ENCODE measurements at places on chromosomes 4 and X.

GRCh38 chr4:57214654-57215411 lies 104.6 kb upstream of the IGFBP7 start:
- no peak for DNase-seq

GRCh38 chr4:59091146-59092142 lies 1981.3 kb upstream of the IGFBP7 start:
- no peak for DNase-seq

GRCh38 chr4:24278693-24279092 lies 305.7 kb downstream of the DHX15 start:
- DNase-seq: no peak

- no peak for DNase-seq
These were observed 52.1 kb downstream of the PWWP3B start for GRCh38 chrX:106220177-106220576.

GRCh38 chrX:68789966-68790365 lies 38.9 kb upstream of the EFNB1 start:
- DNase-seq: no peak

- peak; percentile 51 for DNase-seq
These were observed 174.5 kb downstream of the NSUN7 start for GRCh38 chr4:40924096-40924792.

DNA sequence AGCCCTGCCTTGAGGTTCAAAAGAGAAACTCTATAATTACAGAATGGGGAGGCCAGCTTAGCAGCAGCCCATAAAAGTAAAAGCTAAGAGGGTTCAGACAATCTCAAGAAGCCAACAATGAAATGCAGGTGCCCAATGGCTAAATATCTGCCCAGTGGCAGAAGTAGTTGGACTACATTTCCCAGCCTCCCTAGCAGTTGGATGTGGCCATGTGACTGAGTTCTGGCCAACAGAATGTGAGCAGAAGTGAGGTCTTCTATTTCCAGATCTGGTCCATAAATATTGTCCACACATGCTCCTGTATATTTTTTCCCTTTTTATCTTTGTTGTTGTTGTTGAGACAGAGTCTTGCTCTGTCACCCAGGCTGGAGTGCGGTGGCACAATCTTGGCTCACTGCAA lies 127.9 kb upstream of the NHS start:
- no peak for DNase-seq

- DNase-seq: no peak
These were observed 467.8 kb downstream of the PCDH7 start for GRCh38 chr4:31187979-31188378.

DNA sequence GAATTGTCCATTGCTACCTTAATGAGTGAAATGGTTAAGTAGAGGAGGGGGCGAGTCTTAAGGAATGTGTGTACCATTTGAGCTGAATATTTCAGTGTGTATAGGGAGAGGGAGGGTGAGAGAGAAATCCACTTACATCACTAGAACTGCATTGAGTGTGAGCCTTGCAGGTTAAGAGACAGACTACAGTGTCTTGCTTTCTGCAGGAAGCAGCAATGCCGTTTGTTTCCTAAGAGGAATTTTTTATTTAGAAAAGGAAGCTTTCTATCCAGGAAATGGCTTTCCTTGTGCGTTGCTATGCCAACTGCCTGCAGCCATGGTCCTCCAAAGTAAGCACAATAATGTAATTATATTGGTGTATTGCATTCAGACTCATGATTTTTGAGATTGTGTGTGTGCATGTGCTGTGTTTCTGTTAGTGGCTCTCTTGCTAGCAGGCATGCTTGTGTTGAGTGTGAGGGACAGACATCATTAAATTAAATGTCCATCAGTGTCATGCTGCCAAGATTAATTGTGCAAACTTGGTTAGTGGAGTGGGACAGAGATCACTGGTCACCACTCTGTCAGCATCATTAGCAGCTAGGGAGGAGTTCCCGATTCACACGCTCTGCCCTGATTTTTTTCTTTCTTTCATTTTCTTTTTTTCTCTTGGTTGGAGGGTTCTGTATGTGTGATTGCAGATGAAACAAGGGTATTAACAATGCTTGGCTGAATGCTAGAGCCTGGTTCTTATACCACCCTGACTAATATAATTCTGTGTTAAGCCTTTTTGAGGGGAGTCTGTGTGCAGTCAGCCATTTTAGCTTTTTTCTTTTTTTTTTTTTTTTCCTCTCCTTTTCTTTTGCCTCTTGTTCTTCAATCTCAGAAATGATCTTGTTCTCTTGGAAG lies 164.3 kb downstream of the RAPGEF2 start:
- no peak for DNase-seq

- DNase-seq: no peak
These were observed 42.5 kb downstream of the MAMLD1 start for GRCh38 chrX:150405576-150405975.

DNA sequence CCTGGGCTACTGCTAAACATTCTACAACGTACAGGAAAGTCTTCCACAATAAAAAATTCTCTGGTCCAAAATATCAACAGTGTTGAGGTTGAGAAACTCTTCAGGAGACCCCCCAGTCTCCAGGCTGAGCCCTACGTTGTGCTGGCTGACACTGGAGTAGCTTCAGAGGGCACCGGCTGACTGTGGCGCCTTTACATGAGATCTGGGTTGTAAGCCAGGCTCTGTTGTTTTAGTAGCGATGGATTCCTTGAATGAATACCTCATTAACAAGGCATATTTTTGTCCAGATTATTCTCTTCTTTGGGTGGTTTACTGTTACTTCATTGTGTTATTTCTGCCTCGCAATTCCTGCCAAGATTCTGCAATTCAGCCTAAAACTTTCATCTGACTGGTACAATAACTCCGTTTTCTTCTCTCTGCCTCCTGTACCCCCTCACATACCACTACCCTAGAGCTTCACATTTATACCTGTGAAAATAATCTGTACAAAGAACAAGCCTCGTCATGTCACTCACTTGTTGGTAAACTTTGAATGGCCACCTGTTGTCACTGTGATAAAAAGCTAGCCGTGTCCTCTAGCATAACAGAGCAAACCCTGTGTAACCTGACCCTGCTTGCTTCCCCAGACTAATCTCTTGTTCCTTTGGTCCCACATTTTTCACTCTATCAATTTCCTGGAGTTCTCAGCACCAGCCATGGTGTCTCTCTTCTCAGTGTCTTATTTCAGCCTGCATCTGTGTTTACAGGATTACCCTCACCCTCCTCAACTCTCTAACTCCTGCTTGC lies 1476.1 kb upstream of the TENM3 start:
- no peak for DNase-seq

DNA sequence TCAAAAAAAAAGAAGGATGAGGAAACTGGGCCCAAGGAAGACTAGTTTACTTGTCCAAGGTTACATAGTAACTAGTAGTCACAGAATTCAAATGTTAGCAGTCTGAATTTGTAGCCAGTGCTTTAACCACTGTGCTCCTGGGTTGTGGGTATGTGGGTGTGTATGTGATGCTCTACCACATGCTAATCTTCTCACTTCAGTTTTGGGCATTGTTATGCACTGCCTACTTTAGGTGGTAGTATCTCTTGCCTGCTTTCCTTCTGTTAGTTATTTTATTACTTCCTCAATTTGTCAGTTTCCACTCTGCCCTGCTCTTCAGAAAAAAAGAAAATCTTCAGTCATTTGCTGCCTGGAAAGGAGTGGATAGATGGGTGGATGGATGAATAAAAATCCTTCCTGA lies 219.2 kb downstream of the RPA4 start:
- no peak for DNase-seq

GRCh38 chr4:40335525-40335894 lies 377 bp downstream of the CHRNA9 start:
- DNase-seq: no peak

DNA sequence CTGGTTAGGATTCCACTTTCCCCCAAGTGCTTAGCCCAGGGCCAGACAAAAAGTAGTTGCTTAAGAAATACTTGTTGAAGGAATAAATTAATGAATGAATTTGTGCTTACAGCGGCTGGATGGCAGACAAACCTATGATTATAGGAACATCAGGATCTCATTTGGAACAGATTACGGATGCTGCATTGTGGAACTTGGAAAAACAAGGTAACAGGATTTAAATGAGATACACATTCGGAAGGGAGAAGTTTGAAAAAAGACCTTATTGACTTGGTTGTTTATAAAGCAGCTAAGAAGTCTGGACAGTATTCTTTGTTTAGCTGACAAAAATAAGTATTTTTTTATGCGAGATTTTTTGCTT lies 572 bp downstream of the EXOSC9 start:
- DNase-seq: no peak

DNA sequence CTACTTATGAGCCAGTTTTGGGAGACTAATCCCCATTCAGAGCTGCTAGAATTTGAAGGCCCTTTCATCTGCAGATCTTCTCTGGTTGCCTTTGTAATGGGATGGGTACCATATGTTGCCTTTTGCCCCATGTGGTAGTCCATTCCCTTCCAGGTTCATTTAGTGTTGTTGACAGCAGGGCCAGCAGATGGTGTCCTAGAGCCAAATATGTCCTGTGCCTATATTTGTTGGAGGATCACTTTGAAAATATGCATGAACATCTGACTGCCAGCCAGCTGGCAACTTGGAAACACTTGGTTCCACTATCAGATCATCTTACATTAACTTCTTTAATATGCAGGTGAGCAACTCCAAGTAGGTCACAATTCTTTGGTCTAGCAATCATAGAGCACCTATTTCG lies 30.4 kb downstream of the CFAP299 start:
- DNase-seq: peak; percentile 60

DNA sequence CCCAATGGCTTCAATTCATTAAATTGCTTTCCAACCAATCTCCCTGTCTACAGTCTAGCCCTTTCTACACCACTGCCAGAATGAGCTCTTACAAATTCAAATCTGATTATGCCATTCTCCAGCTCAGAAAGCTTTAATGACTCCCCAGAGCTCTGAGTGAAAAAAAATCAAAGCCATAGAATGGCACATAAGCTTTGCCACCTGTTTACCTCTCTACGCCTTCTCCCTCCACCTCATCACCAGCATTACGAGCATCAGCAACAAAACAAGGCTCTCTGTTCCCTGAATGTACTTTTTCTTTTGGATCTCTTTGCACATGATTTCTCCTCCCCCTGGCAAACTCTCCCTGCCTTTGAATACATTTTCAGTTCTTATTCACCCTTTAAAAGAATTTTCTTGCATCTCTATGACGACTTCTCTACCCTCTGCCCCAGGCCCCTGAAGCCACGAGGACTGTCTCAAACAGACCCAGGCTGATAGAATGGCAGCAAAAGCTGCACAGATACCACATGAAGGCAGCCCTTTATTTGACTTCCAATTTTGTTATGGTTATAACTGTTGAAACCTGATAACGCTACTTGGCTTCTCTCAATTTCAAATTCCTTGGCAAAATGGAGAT lies 516.0 kb downstream of the PCDH7 start:
- DNase-seq: no peak

DNA sequence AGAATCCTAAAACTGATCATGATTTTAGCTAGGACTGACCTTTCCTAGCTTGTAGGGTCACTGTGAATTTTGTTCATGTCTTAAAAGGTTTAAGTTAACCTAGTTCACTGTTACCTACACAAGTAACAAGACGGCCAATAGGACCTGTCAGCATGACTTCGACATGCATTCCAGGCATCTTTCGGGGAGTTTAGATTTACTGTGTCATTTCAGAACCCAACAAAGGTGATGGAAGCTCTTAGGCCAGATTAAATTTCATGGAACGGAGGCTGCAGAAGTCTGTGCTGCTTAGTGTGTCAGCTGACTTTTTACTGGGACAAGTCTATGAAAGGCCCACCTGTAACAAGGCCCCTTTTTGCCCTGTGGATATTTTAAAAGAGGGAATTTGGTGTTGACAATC lies 93.1 kb downstream of the GATB start:
- no peak for DNase-seq

- DNase-seq: no peak
These were observed 1.8 kb downstream of the CCSER1 start for GRCh38 chr4:90128961-90129495.

GRCh38 chrX:17414839-17415238 lies 39.8 kb downstream of the NHS start:
- no peak for DNase-seq

- DNase-seq: no peak
These were observed 206.4 kb downstream of the KLHL13 start for GRCh38 chrX:117910216-117910615.
